ENCODE measurements at places on chromosomes 4 and X.

GRCh38 chrX:118249146-118249545 is 96.8 kb upstream of the WDR44 start:
- DNase-seq, result no peak

- peak; percentile 30 for DNase-seq
Measured at GRCh38 chr4:173505924-173506518, 24.0 kb downstream of the HAND2 start.

DNA sequence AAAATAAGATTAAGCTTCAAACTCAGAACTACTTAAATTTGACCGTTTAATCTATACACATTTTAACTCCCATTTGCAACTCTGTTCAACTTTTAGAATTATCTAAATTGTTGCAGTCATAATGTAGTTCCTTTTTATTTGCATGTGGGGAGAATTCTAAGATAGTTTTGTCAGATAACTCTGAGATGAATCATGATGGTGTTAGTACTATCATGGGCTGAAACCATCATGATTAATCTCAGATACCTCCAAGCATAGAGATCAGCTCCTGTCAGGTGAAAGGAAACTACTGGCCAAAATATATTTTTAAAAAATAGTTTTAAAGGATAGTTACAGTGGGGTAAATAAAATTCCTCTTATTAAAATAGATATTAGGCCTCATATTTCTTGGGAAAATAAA is 39.0 kb downstream of the FBXO8 start:
- no peak for DNase-seq

- DNase-seq, result no peak
Measured at GRCh38 chr4:7212101-7212674, 19.9 kb downstream of the SORCS2 start.

DNA sequence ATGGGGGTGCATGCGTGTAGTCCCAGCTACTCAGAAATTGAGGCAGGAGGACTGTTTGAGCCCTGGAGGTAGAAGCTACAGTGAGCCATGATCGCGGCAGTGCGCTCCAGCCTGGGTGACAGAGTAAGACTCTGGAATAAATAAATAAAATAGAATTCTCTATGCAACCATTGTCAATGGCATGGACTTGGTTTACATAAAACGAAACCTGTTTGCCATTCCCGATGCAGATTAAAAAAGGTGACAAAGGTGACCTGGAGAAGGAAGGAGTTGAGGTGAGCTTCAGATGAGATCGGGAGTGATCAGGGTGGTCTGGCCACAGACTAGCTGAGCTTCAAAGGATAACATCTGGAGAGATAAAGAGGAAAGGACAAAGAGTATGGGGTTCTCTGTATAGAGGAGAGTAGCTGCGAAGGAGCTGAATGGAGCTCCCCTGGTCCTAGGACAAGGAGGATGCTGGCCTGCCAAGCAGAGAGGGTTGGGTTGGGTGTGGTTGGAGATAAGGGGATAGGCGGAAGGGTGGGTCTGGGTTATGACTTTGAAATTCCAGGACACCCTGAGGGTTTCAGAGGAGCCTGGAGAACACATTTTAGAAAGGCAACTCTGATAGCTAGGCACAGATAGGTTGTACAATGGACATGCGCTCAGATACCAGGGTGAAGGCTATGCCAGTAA is 98.6 kb downstream of the RBM47 start:
- DNase-seq, result no peak

DNA sequence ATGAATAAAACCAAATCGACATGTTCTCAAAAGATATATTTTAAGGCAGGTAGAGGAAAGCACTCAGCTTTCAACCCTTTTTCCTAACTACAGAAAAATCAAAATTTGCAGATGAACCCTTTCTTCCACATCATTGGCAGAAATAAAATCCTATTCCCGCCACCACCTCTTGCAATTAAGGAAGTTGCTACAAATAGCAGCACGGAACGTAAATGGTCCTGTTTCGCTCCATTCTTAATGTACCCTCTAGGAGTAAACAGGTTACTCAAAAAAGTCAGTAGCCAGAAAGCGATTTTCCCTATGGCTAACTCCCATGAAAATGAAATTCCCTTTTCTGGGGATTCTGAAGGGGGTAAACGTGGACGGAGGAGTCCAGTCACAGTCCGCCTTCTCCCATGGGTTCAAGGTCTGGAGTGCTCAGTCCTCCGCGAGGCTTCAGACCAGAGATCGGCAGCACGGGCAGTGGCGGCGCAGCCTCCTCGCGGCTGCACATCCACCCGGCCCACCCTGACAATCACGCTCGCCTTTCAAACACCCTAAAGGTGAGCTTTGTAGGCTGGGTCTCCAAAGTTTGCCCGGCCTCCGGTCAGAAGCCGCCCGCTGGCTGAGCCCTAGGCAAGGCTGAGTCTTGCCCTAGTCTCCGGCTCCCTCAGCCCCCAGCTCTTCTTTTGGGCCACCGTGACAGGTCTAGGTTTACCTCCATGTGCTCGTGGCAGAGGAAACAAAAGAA is 1.8 kb downstream of the ATP11C start:
- peak; percentile 63 for DNase-seq

GRCh38 chr4:54683616-54684346 is 26.0 kb downstream of the KIT start:
- DNase-seq, result no peak

GRCh38 chr4:127400731-127401346 is 231.9 kb upstream of the INTU start:
- no peak for DNase-seq

GRCh38 chr4:92182006-92182735 is 121.6 kb upstream of the GRID2 start:
- no peak for DNase-seq

- DNase-seq, result no peak
Measured at GRCh38 chrX:34632384-34632783, 24.7 kb downstream of the TMEM47 start.

DNA sequence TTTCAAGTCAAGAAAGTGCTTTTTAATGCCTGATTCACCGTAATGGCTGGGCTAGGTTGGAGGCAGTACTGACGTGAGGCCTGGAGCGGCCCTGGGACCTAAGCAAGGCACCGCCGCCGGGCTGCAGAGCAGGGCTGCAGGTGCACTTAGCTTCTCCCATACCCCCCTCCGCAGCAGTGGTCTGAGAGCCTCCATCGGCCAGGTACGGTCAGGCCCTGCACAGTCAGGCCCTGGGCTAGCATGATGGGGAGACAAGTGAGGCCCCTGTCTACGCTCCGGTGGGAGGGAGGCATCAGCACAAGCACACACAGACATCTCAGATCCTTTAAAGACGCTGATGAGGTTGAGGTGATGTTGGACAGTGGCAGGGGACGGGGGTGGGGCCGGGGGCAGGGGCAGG is 4.7 kb downstream of the MAEA start:
- no peak for DNase-seq

DNA sequence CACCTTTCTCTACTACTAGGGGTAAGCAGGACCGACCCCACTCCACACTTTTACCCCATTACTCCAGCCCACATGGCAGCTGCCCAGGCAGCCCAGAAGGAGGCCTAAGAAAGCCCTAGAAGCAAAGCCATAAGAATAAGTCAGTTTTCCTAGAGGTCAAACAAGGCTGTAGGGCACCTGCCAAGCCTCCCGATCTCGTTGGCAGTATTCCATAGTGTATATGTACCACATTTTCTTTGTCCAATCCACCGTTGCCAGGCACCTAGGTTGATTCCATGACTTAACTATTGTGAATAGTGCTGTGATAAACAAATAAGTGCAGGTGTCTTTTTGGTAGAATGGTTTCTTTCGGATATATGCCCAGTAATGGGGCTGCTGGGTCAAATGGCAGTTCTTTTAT is 54.2 kb downstream of the RHOXF2B start:
- no peak for DNase-seq

GRCh38 chr4:25031077-25031621 is 403 bp upstream of the LGI2 start:
- peak; percentile 78 for DNase-seq

- DNase-seq, result no peak
Measured at GRCh38 chrX:45824471-45824870, 623.8 kb upstream of the DIPK2B start.

GRCh38 chrX:137425273-137425902 is 140.5 kb upstream of the ZIC3 start:
- DNase-seq, result peak; percentile 44

DNA sequence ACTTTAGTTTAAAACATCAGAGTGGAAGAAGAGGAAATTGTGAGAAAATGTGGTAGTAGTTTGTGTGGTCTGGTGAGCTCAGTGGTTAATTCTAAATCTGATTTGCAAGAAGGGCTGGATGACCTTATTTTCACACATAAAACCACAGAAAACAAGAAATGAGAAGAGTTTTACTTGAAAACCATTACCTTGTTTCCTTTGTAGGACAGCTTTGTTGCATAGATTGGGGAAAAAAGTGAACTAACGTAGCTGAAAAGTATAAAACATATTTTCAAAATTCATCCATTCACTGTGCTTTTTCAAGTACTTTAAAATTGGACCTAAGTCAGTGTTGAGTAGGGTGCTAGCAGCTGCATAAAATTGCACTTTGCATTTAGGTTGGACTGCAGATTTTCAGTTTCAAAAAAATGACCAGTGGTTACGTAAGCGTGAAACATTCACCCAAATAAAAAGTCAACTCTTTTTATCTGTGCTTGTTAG is 211.3 kb downstream of the ARHGAP10 start:
- no peak for DNase-seq

- DNase-seq, result no peak
Measured at GRCh38 chr4:40070387-40070786, 13.7 kb downstream of the N4BP2 start.

GRCh38 chr4:80307183-80307735 is 28.3 kb upstream of the CFAP299 start:
- no peak for DNase-seq

GRCh38 chr4:73335679-73336078 is 68.4 kb upstream of the ALB start:
- no peak for DNase-seq

DNA sequence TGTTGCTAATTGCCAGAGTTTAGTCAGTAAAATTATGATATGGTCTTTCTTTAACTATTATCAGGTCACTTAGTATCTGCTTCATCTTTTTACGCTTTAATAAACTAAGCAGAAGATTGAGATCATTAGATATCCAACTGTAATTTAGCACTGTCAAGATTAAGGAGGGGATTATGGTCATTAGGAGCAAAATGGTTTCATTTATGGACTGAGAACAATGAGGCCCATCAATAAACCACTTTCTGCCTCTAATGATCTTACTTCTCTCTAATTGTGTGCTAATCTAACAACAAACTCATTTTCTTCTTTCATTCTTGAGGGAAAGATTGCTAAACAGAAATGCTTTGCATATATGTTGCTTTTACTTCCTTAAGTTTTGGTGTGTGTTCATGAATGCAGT is 340.4 kb downstream of the RPA4 start:
- no peak for DNase-seq

DNA sequence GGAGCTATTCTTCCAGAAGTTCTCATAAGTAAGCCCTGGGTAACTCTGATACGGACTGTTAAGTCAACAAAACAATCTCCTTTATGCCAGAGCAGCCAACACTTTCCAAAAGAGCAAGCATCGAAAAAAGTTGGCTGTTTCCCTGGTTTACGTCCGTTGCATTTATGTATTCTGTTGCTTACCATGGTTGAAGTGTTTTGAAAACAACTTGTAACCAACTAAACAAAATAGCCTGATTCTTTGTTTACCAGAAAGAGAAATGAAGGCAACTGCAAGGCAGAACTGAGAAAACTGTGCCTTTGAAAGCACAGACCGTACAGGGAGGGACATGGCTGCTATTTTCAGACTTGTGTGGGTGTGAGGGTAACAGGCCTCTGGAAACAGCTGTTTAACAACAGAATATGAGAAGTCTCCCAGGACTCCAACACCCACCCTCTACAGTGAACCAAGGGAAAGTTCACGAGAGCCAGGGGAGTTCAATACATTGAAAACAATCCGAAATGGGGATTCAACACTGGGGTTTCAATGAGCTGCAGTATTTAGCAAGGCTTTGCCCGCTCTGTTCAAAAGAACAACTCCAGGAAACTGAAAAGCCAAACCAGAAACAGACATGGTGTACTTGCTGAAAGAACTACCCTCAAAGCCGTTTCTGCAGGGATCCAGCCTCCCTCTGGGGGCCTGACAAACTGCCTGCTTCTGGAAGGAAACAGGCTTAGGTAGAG is 95.8 kb upstream of the EGFL6 start:
- peak; percentile 37 for DNase-seq

GRCh38 chrX:2324151-2324550 is 176.6 kb downstream of the DHRSX start:
- no peak for DNase-seq

DNA sequence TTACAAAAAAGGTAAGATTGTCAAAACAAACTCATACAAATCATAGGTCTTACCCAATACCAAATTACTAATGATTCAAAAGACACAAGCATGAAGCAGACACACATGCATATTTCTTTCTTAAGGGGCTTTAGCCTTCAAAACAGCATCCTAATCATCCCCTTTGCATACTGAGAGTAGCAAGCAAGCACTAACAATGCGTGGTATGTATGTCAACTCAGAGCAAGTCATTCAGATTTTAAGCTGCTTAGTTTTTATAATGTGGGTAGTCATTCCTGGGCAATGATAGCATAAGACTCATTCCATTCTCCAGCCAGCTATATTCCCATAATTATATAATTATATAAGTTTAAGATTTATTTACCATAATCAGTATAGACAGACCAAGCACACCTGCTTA is 219.6 kb downstream of the DKK2 start:
- no peak for DNase-seq

DNA sequence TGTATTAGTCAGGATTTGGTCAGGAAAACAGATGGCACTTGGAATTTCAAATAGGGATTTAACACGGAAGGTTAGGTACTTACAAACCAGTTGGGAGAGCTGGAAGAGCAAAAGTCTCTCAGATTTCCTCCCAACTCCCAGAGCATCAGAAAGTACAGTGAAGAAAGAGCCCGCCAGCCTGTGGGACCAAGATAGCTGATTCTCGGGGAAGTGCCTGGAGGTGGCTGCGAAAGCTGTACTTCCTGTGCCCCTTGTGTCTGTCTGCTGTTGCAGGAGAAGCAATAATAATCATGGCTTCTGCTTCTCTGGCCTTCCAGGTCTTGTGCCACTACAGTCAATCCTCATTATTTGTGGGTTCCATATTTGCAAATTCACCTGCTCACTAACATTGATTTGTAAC is 221.0 kb upstream of the BCOR start:
- DNase-seq, result no peak

DNA sequence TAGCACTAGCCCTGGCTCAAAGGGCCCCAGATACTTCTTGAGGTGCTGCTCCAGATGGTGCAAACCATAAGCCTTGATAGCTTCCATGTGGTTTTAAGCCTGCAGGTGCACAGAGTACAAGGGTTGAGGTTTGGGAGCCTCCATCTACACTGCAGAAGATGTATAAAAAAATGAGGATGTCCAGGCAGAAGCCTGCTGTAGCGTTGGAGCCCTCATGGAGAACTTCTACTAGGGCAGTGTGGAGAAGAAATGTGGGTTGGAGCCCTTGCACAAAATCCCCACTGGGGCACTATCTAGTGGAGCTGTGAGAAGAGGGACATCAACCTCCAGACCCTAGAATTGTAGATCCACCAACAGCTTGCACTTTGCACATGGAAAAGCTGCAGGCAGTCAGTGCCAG is 231.9 kb downstream of the CHIC2 start:
- DNase-seq, result no peak

- no peak for DNase-seq
Measured at GRCh38 chrX:15758140-15758539, 20.1 kb downstream of the CA5B start.

All from right kidney (tissue), 9 donors.